ENCODE measurements at places on chromosomes 11 and 22.

- DNase-seq = no peak
These were observed 130.4 kb downstream of the C11orf87 start for GRCh38 chr11:109552376-109552775.

DNA sequence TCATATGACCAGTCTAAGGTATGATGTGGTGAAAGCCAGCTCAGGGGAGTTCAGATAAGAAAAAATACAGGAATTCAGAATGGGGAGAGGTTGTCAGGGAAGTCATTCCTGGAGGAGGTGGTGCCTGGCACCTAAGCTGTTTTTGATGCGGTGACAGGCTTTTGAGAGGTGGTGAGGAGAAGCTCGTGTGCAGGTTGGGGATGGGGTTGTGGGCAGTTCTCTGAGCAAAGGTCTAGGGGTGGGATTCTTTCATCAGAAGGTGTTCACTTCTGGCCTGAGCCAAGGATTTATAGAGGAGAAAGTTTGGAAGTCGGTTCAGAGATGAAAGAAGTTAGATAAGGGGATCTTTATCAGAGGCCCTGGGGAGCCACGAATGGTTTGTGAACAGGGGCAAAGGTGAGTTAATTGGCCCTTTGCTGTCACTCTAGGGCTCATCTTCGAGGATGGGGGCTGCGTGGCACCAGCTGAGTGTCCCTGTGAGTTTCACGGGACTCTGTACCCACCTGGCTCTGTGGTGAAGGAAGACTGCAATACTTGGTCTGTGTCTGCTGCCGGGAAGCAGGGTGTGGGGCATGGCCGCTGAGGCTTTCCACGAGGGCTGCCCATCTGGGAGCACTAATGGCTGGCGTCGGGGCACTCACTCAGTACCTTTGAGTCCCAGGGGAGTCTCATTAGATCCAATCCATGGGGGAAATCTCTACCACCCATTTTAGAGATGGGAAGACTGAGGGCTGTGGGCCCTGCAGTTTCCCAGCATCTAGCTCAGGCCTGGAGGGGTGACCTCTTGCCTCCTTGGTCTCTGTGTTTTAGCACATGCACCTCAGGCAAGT, 13.4 kb downstream of the OTOG start:
- no peak for DNase-seq

DNA sequence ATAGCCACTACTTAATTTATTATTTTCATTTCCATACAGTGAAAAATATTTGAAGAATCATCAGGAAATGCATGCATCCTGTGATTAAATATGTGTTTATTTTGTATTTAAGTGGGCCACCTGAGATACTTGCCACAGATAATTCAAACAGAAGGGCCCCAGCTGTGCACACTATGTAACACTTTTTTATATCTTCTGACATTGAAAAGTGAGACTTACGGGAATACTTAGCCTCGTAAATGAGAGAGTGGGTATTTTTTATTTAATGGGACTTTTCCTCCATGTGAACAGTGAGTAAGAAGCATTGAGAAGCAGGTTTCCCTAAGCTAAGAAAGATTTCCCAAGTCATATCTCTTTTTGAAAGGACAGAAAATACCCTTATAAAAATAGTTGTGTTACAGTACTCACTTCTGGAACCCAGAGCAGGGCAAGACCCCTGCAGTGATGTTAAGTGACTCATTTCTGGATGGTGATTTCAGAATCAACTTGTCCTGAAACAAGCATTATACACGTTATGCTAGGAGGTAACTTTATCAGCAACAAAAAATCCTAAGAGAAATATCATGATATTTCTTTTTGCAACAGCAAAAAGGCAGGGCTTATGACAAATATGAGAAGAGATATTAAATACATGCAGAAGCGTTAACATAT, 478.1 kb upstream of the CHORDC1 start:
- no peak for DNase-seq

- no peak for DNase-seq
These were observed 108.0 kb downstream of the MAML2 start for GRCh38 chr11:96234866-96235441.

- no peak for DNase-seq
These were observed 107.1 kb downstream of the GAB2 start for GRCh38 chr11:78310500-78310909.

- DNase-seq = no peak
These were observed 52.6 kb downstream of the CLTCL1 start for GRCh38 chr22:19238900-19239299.

- DNase-seq = no peak
These were observed 167.8 kb upstream of the NARS2 start for GRCh38 chr11:78742430-78742829.

DNA sequence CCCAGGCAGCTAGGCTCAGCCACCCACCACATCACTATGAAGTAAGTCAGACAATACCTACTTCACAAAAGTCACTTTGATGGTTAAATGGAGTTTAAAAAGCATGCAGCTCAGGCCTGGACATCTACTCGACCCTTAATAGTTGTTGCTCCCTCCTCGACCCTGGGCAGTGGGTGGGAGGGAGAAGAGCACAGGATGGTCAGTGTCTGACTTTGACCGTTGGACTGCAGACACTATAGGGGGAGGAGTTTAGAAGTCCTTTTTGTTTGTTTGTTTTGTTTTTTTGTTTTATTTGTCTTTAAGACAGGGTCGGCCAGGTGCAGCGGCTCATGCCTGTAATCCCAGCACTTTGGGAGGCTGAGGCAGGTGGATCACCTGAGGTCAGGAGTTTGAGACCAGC, 38.6 kb upstream of the XBP1 start:
- no peak for DNase-seq

GRCh38 chr11:67449116-67449844, 3.2 kb downstream of the GPR152 start:
- DNase-seq = no peak

- DNase-seq = peak; percentile 53
These were observed 1.8 kb upstream of the CCND1 start for GRCh38 chr11:69638941-69639681.

DNA sequence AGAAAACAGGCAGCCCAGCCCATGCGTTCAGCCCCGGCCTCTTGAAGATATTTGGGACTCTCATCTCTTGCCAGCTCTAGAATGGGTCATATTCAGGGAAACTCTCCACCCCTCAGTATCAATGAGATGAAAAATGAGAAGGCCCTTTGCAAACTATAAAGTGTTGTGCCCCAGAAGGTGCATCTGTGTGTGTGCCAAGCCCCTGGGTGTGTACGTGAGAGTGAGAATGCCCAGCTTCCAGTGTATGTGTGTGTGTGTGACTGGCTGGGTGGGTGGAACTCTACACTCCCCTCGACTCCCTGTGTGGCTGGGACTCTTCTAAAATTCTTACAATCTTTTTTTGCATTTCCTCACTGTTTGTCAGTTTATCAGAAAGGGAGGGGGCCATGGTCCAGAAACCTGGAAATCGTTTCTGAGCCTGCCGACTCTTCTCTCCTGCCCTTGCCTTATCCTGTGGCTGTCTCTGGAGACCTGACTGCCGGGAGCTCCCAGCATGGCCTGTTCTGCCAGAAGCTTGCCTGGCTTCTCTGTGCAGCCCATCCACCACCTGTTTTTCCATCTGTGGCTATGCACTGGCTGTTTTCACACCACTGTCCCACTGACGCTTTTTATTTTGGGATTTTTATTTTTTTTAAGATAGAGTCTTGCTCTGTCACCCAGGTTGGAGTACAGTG, 1.2 kb downstream of the P2RY6 start:
- DNase-seq = no peak

DNA sequence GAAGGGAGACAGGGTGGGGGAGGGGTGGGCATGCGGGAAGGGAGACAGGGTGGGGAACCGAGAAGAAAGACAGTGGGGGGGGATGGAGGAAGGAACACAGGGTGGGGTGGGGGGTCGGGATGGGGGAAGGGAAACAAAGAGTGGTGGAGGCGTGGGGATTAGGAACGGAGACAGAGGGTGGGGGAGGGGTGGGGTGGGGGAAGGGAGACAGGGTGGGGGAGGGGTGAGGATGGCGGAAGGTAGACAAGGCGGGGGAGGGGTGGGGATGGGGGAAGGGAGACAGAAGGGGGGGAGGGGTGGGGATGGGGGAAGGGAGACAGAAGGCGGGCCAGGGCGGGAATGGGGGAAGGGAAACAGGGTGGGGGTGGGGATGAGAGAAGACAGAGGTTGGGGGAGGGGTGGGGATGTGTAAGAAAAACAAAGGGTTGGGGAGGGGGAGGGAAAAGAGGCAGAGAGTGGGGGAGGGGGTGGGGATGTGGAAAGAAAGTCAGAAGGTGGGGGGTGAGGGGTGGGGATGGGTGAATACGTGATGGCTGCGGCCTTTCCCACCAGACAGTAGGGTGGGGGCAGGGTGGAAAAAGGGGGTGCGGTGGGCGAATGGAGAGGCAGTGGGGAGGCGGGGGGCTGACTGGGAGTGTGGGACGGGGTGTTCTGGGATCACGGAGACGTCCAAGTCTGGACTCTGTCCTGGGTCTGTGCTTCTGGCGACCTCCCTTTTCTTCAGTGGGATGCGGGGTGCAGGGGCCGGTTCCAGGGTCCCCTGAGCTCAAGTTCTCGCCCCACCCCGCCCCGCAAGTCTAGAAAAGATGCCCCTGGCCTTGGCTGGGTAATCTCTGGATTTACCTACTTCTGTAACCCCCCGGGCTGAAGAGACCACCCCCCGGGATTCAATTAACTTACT, 744 bp downstream of the PRAME start:
- no peak for DNase-seq

- DNase-seq = no peak
These were observed 39.8 kb downstream of the SYN3 start for GRCh38 chr22:33018232-33018864.

DNA sequence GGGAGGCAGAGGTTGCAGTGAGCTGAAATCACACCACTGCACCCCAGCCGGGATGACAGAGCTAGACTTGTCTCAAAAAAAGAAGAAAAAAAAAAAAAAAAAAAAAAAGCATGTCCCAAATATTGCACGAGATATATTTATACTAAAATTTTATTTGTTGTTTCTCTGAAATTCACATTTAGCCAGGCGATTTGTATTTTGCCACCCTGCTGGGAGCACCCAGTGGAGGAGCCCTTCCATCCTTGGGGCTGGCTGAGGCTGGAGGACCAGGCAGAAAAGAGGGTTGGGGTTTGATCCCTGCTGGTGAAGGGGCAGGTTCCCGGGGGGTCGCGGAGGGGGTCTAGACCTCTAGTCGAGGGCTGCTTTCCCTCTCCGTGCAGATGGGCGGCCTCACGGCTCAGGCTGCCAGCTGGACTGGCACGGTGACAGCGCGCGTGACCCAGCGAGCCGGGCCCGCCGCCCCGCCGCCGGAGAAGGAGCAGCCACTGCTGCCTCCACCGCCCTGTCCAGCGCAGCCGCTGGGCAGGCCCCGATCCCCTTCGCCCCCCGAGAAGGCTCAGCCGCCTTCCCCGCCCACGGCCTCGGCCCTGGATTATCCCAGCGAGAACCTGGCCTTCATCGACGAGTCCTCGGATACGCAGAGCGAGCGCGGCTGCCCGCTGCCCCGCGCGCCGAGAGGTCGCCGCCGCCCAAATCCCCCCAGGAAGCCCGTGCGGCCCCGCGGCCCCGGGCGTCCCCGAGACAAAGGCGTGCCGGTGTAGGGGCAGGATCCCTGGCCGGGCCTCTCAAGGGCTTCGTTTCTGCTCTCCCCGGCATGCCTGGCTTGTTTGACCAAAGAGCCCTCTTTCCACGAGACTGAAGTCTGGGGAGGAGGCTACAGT, 952 bp upstream of the CATSPERZ start:
- peak; percentile 71 for DNase-seq

DNA sequence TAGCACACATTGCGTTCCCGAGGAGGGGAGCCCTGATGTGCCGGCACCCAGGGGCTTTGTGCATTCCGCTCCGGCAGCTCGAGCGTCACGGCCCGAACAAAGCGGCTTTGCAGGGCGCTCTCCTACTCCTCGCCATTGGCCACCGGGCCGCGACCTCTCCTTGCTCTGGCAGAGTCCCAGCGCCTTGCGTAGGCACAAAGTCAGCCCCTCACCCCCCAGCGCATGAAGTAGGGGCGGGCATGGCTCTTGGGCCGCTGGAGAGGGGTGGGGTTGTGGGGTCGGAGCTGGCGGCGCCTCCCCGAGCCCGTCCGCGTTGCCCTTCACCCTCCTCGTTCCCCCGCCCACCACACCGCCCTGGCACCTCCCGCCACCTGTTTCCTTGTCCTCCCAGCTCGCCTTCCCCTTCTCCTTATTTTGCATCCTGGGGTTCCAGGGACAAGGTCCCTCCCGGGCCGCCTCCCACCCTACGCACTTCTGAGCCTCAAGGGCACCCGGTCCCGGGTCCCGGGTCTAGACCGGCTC, 753 bp upstream of the PPARA start:
- DNase-seq = no peak

DNA sequence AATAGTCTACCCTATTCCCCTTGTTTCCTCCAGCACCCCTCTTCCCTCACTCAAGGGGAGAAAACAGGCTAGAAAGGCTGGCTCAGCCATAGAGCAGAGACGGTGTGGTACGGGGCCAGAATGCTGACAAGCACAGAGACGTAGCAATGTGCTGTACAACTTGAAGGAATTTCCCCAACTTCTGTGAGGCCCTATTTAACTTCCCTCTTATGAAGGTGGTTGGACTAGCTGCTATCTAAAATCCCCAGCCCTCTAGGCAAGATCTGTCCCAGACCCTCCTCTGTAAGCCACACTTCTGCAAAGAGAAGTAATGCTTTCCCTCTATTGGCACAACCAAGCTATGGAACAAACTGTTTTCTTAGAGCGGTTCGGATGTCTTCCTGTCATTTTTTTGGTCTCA, 37.8 kb downstream of the PLEKHA7 start:
- no peak for DNase-seq

- no peak for DNase-seq
These were observed 308.4 kb downstream of the BRD1 start for GRCh38 chr22:49519117-49519737.

GRCh38 chr11:45876401-45876800, 9.1 kb upstream of the MAPK8IP1 start:
- no peak for DNase-seq

- DNase-seq = peak; percentile 8
These were observed 110.6 kb downstream of the NECTIN1 start for GRCh38 chr11:119618208-119618909.

DNA sequence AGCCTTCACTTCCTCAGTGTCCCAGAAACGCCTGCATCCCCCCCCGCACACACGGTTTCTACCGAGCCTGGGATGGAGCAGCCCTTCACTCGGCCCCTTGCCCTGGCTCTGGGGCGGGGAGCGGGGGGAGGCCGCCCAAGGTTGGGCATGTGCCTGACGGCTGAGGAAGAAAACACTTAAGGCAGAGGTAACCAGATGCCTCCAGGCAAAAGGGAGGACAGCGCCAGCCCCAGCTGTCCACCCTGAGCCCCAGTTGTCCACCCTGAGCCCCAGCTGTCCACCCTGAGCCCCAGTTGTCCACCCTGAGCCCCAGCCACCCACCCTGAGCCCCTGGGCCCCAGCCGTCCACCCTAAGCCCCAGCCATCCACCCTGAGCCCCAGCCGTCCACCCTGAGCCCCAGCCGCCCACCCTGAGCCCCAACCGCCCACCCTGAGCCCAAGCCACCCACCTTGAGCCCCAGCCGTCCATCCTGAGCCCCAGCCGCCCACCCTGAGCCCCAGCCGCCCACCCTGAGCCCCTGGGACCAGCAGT, 3.8 kb upstream of the TTLL8 start:
- no peak for DNase-seq

All from cerebellum (tissue), 4 donors.